ENCODE measurements at places on chromosomes 5 and 9.

DNA sequence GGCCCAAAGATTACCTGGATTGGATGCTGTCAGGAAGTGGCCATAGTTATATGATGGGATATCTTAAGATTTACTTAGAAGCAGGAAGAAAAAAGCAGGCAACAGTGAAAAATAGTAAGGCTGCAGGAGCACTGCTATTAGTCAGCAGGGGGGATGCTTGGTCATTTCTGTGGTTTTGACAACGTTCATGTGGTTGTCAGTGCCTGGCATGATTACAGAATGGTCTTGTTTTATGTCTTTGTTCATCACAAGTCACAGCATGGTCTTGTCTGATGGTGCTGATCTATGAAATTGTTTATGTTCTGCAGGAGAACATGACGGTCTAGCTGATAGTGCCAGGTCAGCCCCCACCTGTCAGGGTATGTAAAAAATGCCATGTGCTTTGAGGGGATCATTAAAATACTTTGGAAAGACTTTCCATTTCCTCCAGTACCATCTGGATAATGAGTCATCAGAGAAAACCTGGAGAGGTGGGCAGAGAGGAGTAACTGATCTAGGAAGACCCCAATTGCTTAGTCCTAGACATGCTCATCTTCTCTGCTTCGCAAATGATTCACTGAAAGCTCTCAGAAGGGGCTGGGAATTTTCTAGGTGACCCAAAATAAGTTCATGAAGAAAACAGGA lies 48.5 kb downstream of the PLGRKT start:
- no peak for DNase-seq

DNA sequence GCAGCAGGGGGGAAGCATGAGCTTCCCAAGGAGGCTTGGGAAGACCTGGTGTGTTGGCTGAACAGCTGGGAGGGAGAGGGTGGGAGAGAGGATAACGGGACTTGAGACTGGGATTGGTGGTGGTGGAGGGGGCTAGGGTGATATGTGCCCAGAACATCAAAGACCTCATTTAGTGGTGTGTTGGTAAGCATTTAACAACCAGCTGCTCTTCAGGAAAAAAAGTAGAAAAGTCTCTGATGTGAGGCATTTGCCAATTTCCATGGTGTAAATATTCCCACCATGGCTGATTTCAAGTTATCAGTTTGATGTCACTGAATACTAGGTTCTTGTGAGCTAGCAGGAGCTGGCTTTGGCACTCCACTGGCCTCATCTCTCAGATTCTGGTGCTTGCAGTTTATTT lies 170.8 kb downstream of the MACROH2A1 start:
- DNase-seq = no peak

DNA sequence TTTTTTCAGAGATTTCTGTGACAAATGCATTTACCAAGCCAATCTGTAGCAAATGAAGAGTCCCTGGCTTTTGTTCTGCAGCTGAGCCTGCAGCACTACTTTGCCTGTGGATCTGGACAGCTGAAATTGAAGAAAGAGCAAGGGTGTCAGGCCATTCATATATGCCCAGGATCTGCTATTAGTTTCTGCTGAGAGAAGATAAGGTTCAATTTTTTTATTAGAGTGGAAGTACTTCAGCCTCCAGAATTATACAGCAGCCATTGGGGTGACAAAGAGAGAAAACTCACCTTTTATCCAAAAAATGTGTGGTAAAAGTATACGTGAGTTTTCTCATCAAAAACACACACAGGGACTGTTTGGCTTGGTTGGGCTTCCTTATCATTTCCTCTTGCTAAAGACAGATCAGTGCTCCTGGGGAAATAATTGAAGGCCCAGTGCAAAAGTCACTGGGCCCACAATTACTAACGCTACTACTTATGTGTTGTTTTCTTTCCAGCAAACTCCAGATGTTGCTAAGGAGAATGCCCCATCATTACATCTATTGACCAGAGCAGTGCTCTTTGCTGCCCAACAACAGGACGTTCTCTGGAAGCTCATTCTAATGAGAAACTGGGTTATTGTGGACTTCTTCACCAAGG lies 138.6 kb downstream of the CEMIP2 start:
- no peak for DNase-seq

DNA sequence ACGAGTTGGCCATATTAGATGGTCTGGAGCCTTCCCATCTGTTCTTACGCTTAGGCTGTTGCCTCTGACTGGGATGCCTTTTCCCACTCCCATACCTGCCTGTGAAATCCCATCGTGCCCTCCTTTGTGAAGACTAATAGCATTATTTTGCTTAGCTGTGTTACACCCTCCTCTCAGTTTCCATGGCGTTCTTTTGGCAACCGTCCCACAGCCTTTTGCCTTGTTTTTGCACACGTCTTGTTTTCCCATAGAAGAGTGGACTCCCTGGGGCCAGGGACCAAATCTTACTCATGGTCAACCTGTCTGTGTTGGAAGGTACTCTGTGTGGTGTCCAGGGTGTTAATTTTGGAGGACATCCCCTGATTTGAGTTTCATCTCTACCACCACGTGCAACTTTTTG lies 242.1 kb downstream of the HSPA4 start:
- DNase-seq = no peak

- DNase-seq = no peak
These were observed 441.5 kb upstream of the CDH9 start for GRCh38 chr5:27479859-27480258.

- DNase-seq = no peak
These were observed 3.2 kb upstream of the ANKHD1 start for GRCh38 chr5:140398379-140398811.

DNA sequence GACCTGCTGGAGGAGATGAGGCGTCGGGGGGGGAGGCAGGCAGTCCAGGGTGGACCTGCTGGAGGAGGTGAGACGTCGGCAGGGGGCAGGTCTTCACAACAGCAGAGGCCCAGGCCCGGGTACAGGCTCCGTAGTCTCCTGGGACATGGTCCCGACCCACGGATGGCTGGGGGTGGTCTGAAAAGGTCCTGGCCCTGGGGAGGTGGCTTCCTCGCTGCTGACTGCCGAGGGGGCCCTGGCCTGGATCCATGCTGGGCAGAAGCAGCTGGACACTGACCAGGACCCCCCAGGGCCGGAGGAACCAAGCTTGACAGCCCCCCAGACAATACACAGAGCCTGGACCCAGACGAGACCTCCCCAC lies 8.5 kb downstream of the EGFL7 start:
- no peak for DNase-seq

DNA sequence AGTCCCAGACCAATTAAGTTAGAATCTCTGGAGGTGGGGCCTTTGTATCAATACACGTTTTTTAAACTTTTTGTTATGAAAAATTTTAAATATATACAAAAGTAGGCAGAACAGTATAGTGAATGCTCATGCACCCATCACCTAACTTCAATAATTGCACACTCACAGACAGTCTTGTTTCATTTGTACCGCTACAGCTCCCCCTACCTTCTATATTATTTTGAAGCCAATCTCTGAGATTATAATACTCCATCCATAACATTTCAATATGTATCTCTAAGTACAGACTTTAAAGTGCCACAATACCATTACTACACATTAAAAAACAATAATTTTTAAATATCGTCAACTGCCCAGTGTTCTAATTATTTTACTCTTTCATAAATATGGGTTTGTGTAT lies 32.9 kb downstream of the ISL1 start:
- no peak for DNase-seq

All from SK-N-SH (cell line).